IPS DF 6.9 (cell line): ENCODE measurements at places on chromosomes 1 and 21.

DNA sequence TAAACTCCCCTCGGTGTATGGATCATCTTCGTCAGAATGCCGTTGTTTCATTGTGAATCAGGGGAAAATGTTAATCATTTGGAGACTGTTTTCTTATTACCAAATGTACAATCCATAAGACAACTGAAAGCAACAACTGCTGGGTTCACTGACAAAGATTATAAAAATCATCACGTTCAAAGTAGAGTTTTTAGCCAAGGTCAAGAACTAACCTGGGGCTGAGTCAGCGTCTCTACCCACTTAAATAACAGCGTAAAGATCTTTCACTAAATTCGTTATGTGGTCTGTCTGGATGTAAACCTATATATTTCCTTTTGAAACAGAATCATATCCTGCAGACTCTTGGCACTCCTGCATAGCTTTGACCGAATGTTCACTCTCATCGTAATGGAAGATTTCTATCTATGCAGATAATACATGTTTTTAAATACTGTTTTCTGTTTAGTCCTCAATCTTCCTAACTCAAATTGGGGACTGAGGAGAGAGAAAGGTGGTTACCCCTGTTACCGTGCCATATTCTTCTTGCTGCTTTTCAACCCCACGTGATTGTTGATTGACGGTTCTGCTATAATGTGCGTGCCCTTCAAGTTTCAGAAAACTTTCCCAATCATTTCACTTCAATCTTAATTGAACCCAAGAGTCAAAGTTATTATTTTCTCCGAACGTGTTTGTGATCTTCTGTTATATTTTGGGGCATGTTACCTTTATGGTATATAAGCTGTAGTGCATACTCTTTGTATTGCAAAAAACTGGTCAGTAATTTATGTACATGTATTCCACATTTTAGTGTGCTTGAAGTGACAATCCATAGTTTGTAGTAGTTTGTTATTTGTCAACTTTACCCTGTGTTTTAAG lies 15.6 kb upstream of the NCMAP start:
- DNase-seq = no peak

DNA sequence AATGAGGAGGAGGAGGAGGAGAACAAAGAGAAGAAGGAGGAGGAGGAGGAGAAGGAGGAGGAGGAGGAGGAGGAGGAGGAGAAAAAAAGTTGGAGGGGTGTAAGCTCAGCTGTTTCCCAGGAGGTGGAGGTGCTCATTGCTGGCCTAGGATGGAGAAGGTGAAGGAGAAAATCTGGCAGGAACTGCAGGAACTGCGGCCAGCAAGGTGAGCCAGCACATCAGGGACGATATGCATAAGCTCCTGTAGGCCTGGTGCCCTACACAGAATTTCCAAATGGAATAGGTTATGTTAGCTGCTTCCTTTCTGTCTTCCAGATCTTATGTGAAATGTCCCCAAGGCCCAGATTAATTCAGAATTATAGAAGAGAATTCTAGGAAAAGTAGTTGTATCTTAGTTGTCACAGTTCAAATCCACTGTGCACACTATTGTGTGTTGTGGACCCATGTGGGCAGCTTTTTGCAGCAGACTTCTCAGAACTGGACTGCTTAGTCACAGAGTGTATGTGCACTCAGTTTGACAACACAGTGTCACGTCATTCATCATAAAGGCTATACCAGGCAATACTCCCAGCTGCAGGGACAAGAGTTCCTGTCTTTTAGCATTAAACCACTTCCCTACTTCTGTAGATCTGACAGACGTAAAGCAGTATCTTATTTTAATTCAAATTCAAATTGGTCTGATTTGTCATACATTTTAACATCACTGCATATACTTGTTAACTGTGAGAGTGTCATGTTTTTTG lies 303.7 kb downstream of the HLX start:
- DNase-seq = no peak

GRCh38 chr1:228393268-228393701 lies 13.3 kb downstream of the TRIM11 start:
- DNase-seq = no peak

GRCh38 chr1:226327761-226328162 lies 18.8 kb upstream of the LIN9 start:
- DNase-seq = no peak
